Amniotic stem cell (primary cell): ENCODE measurements at places on chromosomes 2 and 18.

- DNase-seq: no peak
These were observed 144.9 kb upstream of the TWIST2 start for GRCh38 chr2:238703053-238703415.

- DNase-seq: no peak
These were observed 58.0 kb upstream of the ZBTB7C start for GRCh38 chr18:48467231-48467630.

- no peak for DNase-seq
These were observed 241.4 kb upstream of the KLHL14 start for GRCh38 chr18:33014060-33014796.

- no peak for DNase-seq
These were observed 1020.6 kb downstream of the BCL11A start for GRCh38 chr2:59532808-59533207.

GRCh38 chr2:215405722-215406581 is 29.9 kb downstream of the FN1 start:
- no peak for DNase-seq

DNA sequence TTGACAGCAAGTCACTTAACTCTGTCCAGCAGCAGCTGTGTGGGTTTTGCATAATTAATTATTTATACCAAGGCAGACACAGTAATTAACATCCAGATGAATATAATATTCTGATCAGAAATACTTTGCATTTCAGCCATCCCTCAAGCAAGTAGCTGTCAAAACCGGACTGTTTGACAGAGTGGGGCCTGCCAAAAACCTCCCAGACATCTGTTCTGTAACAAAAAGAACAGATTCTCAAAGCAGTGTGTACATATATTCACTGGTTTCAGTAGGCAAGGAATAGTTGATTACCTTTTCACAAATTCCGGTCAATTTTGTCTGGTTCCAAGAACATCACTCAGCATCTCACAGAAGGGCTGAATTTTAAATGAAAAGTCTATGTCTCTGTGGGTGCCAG is 291.6 kb downstream of the CMPK2 start:
- no peak for DNase-seq

- no peak for DNase-seq
These were observed 8.3 kb downstream of the PPP1R7 start for GRCh38 chr2:241158546-241158900.

- no peak for DNase-seq
These were observed 11.0 kb downstream of the SDC1 start for GRCh38 chr2:20213651-20214565.

DNA sequence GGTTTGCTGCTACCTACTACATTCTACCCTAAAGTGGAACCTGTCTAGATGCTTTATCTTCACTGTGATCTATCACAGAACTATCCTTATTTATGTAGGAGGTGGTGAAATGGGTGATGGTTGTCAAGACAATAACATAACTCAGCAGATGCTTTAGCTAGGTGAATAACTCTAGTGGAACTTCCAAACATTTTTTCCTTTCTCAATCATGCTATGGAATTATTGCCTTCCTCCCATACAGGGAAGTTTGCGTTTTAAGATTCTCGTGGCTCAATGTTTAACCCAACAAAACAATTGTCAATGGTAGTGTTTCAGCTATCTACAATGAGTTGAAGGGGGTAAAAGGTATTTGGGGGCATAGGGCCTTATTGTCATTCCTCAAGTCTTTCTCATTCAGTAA is 82.6 kb upstream of the GLI2 start:
- DNase-seq: no peak

GRCh38 chr2:120634533-120634932 is 101.1 kb upstream of the GLI2 start:
- no peak for DNase-seq
